ENCODE measurements at places on chromosomes 11 and 22.

DNA sequence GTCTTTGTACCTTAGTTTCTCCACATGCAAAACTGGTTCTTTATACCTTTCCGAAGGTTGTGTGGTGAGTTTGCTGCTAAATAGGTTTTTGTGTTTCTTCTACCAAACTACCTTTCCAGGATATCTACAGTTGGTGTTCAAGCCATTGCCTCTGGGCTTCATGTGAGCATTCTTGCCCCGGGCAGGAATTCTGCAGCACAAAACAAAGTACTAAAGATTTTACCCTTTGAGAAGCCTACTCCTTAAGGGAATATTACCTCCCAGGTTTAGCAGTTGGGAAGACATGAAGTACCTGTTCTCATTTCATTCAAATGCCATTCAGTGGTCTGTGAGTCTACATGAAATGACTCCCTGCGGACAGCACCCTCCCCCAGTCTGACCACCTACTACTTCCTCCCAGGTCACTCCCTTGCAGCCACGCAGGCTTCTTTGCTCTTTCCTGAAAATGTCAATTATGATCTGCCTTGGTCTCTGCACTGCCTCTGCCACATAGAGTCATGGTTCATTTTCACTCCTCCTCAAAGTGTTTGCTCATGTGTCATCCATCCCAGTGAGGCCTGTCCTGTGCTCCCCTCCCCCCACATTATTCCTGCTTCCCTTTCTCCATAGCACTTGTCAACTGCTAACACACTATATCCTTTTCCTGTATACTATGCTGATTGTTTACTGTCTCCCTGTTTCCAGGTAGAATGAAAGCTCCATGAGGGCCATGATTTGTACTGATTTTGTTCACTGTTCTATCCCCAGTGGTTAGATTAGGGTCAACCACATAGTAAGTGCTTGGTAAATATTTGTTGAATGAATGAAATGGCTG lies 36.9 kb downstream of the PACS1 start:
- DNase-seq, result no peak

DNA sequence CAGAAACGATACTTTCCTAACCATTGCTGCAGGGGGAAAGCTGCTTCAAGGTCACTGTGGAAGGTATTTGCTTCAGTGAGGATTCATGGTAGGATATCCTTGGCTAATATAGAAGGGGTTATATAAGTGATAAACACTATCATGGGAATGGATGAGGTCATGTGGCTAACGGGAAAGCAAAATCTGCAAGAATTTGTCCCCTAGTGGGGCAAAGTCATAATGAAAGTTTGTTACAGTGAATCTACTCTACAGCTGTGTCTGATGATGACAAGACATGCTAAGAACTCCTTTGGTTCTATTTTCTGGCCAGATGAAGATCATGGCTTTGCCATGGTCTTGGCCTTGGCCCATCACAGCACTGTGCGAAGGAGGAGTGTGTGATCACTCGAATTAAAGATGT lies 13.8 kb downstream of the MMP20 start:
- no peak for DNase-seq

GRCh38 chr11:6320411-6321155 lies at the start of gene CAVIN3:
TSS of gene CAVIN3 (minus strand) at chr11:6320501. CDS start at chr11:6320476, 25 bp downstream.
- no peak for DNase-seq

DNA sequence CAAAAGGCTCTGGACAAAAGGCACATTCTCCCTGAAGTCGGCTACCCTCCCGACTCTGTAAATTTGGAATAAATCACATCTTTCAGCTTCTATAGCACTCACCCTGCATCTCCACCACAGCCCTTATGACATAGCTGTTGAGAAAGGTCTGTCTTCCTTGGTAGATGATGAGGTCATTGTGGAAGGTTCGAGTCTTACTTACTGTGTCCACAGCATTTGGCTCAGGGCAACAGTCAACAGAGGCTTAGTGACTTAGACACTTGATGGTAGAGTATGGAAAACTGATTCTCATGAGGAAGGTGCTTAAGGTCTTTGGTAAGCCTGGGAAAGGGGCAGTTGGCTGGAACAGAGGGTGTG lies 45.6 kb downstream of the PTPRJ start:
- no peak for DNase-seq

GRCh38 chr11:10648871-10649270 lies 44.7 kb downstream of the IRAG1 start:
- DNase-seq, result no peak
